ENCODE measurements at places on chromosomes 1 and 21.

GRCh38 chr1:60916906-60917305, 165.5 kb upstream of the NFIA start:
- no peak for DNase-seq

DNA sequence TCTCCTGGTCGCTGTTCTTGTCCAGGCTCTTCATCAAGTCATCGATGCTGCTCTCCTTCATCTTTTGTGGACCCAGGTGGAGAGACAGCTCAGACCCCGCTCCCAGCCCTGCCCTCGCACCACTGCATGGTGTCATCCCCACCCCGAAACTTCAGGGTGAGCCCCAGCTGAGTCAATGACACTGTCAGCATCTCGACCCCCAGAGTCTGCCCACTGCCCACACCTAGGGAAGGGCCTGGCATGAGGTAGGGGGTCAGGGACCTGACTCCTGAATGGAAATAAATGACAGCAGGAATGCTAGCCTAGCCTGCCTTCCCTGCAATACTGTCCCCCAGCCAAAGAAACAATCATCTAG, 1.6 kb upstream of the S100A6 start:
- DNase-seq, result no peak

- no peak for DNase-seq
Measured at GRCh38 chr1:44512313-44512885, 107.3 kb downstream of the RNF220 start.

- DNase-seq, result no peak
Measured at GRCh38 chr1:212212343-212212742, 72.9 kb upstream of the PPP2R5A start.

DNA sequence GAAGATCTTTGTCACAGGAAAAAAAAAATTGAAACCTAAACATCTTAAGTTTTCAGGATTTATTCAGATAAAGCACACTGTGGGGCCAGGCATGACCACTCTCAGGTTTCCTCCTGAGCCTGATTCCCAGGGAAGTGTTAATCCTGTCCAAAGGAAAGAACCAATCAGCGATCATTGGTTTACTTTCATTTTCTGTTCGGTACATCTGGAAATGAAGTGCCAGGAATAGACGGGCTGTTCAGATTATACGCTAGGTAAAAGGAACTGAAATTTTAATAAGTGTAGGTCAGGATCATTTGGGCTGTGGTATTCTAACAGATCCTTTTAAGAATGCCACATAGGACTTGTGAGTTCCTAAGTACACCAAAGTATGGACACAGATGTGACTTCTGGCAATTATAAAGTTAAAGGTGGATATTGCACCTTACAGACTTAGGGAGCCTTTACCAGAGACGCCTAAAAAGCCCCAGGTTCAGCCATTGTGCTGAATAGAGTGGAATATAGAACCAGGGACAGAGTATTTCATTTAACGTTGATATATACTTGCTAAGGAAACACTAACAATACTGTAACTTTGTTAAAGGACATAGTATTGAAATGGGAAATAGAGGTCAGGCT, 9.3 kb upstream of the CACYBP start:
- peak; percentile 49 for DNase-seq

DNA sequence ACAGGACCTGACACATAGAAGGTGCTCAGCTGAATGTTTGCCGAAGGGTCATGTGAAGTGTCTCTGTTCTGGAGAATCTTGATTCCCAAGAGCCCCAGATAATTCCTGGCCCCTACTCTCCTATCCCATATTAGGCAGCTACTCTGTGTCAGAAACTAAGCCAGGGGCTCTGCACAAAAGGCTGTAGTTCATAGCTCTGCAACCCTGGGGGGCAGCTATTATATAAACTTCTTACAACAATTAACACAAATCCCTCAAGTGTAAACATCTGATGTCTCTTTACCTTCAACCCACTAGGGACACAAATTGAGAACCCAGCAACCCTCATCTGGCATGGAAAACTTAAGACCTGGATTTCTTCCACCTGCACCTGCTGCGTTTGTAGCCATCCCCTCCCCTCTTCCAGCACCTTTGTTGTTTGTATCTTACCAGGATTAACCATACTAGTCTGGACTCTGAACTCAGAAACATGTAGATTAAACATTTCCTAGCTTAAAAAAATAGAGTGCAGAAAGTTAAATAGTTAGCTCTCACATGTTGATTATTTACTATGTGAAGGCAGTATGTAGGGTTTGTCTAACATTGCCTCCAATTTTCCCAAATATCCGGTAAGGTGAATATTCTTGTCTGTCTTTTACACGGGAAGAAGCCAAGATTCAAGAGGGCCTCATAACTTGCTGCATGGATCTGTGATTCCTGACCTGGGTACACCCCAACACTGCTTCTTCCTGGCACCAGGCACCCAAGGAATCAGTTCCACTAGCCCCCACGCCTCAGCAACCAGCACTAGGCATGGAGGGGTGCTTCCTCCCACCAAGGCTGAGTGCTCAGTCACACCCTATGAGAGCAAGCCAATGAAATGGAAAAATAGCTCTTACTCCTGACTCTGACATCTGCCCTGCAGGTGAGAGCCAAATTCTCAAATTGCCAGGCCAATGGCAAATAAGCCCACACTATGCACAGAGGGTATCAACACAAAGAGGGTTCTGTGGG, 220.7 kb upstream of the HOOK1 start:
- DNase-seq, result no peak

GRCh38 chr1:4428711-4429110, 225.7 kb upstream of the AJAP1 start:
- DNase-seq, result no peak

GRCh38 chr1:15257309-15257708, 10.3 kb downstream of the FHAD1 start:
- no peak for DNase-seq

DNA sequence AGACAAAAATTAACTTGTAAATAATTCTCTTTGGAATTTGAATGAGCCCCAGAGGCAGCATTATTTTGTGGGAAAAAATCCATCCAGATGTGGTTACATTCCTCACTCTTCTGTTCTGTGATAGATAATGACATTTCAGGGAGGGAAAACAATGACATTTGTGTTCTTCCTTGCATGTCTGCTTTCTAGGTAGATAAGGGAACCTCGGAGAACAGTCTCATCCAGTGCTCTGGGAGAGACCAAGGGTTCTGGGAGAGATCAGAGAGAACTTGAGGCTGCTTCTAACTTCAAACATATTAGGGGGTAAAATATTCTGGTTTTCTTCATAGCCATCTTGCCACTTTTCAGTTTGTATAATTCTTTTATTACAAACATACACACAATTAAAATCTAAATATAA, 269.2 kb downstream of the NEGR1 start:
- no peak for DNase-seq

DNA sequence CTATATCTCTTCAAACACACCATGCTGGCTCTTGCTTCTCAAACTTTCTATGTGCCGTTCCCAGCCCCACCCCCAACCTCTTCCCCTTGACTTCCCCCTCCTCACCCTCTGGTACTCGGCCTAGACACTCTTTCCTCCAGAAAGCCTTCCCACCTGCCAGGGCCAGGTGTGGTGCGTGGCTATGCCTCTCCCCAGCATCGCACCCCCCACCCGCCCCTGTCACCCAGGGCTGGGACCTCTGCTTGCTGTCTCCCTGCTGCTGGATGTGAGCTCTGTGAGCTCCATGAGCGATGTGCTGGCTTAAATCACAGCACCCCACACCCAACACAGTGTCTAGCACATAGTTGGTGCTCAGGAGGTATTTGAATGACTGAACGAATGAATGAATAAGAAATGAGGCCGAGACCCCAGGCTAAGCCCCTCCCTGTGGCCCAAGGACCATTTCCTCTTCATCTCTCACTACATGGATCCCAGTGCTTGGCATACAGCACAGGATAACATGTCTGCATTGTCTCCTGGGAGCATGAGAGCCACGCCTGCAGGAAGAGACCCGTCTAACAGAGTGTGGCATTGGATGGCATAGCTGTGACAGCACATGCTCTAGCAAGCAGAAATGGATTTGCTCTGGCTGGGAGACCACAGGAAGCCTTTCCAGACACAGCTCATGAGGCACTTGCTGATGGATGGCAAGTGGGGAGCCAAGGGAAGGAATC, 19.7 kb downstream of the TNNT2 start:
- DNase-seq, result no peak

- DNase-seq, result no peak
Measured at GRCh38 chr21:26708223-26708800, 135.2 kb upstream of the CYYR1 start.

DNA sequence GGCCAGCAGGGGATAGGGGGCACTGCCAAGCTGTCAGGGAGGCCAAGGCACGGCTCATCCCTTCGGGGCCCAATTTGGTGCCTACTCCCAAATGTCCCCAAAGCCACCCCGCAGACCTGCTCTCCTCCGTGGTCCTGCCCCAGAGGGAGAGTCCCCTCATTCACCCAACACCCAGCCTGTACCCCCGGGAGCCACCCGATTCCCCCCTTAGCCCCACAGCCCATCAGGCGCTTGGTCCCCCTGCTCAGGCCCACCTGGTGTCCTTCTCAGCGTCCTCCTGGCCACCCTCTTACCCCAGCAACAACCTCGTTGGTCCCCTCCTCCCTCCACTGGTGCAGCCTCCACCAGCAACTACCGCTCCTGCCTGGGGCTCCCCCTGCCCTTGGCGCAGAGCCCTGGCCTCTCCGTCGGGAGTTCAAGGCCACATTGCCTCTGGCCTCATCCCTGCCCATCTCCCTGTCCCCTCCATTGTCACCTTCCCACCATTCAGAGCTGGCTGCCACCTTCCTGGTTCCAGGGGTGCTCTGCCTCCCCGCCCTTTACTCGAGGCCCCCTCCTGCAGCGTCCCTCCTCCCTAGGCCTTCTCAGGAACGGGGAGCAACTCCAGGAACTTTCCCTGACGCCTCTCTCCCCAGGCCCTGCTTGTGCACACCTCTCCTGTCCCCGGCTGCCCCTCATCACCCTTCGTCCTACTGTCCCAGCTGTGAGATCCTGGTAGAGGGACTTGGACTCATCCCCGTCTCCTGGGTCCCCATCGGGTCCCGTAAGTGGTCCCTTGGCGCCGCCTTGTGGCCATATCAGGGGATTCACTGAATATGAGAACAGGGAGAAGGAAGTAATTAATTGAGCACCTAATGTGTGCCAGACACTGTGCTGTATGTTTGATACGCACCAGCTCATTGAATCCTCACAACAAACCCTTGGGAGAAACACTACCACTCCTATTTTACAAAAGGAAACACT, 73.9 kb downstream of the RAP1GAP start:
- peak; percentile 29 for DNase-seq

Data from SW480 (cell line).